Osteoblast (primary cell): ENCODE measurements at places on chromosomes 3 and 15.
A peak's percentile ranks its signal among the peaks of the same experiment; 100 is the strongest.

- no peak for DNase-seq
These were observed 90.8 kb downstream of the CRTC3 start for GRCh38 chr15:90620379-90621067.

DNA sequence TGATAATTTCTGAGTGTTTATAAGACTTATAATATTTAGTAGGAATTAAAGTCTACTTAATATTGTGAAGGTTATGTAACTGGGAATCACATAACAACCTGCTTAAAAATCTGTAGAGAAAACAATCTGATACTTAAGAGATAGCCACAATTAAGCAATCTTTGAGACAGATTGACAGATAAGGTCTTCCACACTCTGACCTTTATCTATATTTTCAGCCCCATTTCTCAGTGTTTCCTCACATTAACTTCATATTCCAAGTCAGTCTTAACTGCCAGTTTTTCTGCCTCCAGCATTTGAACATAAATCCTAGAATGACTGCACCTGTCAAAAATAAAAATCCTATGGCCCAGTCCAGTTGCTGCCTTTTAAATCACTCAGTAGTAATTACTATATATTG, 423.2 kb downstream of the PYDC2 start:
- DNase-seq, result no peak

DNA sequence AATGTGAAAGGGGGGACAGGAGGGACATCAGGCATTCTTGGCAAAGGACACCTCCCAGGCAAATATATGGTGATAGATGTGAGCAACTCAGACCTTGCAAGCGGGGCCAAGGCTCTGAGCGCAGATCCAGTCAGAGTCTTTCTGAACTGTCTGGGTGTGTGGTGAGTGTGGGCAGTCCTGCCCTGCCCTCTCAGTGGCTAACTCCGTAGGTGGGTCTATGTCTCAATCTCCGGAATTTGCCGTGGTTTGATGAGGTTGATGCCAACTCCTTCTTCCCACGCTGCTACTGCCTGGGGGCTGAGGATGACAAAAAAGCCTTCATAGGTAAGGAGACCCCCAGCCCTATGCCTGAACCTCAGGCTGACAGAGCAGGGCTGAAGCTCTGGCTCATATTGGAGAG, 7.4 kb downstream of the TTLL3 start:
- no peak for DNase-seq

DNA sequence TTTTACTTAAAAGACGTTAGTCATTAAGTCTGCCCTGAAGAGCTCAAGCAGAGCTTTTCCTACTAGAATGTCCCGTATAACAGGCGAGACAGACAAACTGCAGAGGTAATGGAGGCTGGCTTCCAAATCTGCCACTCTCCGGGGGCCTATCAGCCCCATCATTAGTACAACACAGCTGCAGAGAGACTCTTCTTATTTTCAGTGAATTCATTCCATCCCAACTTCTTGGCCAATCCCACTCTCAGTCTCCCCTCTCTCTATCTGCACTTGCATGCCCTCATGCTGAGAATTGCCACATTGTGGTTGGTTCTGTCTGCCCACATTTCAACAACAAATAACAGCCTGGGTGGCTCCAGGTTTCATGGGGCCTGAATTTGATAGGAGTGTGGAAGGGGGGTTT, 412.7 kb downstream of the ERC2 start:
- DNase-seq, result no peak

GRCh38 chr3:87145553-87145952, 81.6 kb upstream of the CHMP2B start:
- DNase-seq, result peak; percentile 39

DNA sequence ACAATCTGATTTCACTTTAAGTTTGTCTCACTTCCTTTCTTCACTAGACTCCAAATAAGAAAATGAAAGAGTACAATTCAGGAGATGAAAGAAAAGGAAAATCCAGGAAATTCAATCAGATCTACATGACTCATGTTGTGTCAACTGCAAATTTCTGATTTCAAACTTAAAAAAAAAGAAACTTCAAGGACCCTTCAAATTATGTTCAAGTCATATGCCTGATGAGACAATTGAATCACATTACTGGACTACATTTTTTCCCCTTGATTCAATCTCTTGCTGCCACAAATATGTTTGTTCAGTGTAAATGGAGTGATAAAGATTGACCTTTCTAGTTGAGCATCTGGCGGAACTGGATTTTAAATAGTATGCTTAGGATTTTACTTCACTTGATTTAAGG, 37.4 kb downstream of the FRMD5 start:
- DNase-seq, result peak; percentile 85
